ENCODE measurements at places on chromosomes 2 and 18. TPM values are rescaled to one million over a fixed set of nuclear protein-coding genes. Genes with fewer than 3 reads are reported as not detected.

DNA sequence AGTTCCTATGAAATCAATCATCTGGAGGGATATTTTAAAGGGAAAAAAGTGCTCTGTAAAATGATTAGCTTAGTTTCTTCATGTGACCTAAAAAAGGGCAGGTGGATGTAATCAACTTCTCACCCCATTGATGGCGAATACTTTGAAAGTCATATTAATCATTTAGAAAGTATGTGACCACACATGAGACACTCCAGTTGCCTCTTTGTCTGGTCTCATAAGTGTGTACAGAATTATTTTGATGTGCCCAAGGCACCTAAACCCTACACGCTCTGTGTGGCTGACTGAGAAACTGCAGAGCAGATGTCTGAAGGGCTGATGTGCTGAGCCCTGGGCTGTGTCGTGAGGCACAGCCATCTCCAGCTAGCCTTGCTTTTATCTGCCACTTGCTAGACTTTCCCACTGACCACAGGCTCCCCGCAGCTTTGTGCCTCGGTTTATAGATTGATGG is 26.9 kb downstream of the SGPP2 start:
- DNase-seq = no peak

DIPK1C gene
- total RNA-seq = 1.5 TPM

DNA sequence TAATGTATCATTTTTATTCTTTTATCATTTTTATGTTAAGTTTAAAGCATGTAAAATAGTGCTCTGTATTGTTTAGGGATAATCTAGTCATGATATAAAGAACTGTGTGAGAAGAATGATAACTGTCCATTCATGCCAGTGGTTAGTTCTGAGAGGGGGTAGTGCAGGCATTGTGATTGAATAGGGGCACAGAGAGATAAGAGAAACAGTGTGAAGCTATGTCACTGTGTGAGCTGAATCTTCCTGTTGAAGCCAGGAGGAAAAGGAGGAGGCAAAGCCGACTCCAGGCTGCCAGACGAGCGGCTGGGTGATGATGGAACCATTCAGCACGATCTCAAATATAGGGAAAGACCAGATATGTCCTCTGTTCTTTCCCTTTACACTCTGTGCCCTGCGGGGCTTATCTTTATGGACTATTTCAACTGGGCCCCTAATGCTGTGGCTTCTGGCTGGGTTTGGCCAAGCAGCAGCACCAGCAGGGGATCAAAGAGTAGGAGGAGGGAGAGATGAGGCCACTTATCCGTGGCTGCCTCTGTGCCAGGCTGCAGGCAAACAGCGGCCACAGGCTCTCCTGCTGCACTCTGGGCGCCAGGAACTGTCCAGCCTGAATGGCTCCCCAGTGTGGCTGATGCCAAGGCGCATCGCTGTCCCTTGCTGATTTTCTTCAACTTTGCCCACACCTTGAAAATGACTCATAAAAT is 128.0 kb downstream of the SPP2 start:
- DNase-seq = no peak

- no peak for DNase-seq
Measured at GRCh38 chr2:42973726-42974125, 181.3 kb upstream of the HAAO start.

SERPINB4 gene
- not detected for total RNA-seq

DNA sequence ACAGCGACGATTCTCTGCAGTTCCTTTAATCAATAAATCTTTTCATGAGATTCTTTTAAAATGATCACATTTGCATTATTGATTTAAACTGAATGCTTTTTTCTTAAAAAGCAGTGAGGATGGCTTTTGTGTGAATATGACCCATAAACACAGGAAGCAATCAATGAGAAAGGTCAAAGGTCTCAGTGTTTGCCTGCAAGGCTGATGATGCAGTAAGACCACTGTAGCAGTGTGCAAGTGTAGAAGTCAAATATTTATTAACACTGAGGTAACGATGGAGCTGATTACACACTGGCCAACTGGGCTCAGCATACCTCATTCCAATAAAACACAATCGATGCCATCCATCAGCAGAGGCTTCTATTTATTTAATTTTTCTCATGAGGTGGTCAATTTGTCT is 633.5 kb downstream of the DCDC2C start:
- no peak for DNase-seq

- no peak for DNase-seq
Measured at GRCh38 chr2:126307740-126308139, 348.2 kb upstream of the GYPC start.

MPP4 gene
- 0.10 TPM for total RNA-seq

DNA sequence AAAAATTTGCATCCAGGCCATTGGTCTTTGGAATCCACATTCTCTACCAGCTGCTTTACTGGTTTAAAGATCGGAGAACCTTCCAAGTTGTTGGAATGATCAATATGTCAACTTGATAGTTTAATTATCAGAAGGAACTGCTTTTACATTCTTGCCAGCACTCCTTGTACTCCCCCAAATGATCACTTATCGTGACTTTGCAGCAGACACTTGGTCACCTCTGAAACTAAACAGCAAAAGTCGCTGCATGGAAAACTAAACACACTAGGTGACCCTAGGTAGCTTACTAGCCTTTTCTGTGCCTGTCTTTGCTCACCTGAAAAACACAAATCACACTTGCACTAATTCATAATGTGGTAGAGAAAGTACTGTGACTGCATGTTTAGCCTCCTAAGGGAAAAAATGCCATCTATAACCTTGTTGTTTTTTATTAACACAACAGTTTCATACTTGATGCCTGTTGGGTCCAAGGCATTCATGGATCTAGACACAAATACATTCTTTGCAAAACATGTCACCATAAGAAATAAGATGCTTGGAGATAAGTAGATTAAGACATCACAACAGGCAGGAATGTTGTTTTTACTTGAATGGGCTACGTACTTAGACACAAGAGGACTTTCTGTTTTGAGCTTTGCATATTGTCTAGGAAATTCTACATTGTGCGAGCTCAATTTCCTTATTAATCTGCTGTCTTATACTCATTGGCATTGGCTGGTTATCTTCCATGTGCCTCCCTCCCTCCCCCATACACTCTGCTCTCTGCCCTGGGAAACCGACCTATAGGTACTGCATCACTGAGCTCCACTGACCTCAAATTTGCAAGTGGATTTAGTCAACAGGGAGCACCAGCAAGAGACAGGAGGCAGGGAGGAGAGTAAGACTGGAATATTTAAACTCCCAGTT is 219.1 kb upstream of the STK17B start:
- no peak for DNase-seq

DNA sequence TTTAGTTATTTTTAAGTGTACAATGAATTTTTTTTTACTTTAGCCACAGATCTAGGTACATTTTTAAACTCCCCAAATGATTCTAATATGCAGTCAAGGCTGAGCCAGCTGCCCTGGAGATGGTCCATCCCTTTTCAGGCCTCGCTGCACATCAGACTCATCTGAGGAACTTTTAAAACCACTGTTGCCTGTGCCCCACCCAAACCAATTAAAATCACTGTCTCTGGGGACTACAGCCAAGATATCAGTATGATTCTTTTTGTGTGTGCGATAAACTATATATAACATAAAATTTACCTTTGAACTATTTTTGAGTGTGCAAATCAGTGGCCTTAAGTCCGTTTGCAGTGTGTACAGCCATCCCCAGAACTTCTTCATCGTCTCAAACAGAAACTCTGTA is 9.1 kb upstream of the MALT1 start:
- DNase-seq = no peak

DNA sequence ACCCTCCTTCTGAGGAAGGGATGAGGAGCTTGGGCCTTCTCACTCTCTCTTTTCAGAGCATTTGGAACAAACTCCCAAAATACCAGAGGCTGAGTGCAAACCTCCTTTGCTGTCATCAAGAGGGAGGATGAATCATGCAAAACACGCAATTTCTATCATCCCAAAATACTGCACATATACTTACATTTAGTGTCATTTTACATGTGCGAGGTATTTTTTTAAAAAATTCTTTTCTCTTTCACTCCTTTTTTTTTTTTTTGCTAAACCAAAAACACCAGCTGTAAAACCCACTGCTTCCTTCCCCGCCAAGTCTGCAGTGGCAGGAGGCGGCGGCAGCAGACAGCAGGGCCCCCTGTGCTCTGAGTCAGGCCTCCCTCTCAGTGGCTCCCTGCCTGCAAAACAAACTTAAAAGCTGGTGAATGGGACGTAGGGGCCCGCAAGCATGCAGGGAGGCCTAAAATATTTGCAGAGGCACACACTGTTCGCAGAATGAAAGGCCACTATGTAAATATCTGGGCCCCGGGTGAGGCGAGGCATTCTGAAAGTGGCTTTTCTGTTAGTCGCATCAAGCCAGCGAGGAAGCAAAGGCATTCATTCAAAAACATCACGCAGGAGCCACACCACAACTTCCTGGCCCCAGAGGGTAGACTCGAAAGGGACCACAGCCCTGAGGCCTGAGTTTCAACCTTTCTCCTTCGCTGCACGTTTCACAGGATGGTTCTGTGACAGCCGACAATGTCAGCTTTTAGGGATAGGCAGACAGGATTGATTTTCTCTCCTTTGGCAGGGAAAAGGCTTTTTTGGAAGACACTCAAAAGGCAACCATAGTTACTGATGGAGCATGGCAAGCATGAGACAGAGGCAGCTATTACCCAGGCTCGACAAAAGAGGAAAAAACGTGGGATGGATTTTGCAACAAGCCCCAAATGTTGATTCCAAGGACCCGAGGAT is 73.4 kb downstream of the ACTR2 start:
- DNase-seq = peak; percentile 33

DNA sequence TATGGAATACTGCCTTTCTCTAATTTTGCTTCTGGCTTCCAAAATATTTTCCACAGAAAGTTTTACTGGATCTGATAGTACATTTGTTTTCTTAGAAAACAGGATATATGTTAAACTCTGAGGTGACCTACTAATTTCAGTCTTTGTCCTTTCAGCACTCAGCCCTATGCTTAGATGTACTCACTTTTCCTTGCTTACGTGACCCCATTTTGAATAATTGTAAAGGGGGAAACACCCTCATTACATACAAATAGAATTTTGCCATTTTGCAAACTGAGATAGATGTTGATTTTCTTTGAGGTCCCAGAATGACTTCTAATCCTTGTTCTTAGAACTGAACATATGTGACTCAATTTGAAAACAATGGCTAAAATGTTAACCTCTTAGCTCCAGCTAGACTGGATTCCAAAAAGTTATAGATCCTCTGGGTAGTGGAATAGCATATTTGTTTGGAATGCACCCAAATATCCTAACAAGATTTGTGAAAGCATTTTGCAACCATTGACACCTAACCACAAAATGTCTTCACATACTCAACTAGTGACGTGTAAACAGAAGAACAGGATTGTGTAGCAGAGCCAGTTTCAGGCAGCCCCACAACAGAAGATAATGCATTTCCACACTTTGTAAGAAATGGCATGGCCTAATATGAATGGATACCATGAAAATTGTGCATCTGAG is 44.8 kb upstream of the EHBP1 start:
- no peak for DNase-seq

STK39 gene
- total RNA-seq = 12.3 TPM

- DNase-seq = no peak
Measured at GRCh38 chr18:74436158-74436769, 20.8 kb downstream of the DIPK1C start.

- no peak for DNase-seq
Measured at GRCh38 chr2:171893196-171893823, 734 bp downstream of the SLC25A12 start.

GRCh38 chr2:217242947-217243346 is 383.1 kb upstream of the TNP1 start:
- no peak for DNase-seq

Data from left cardiac atrium (tissue), 4 donors.